HuH-7 (cell line): ENCODE measurements at places on chromosomes 3 and 15.

GRCh38 chr3:4633078-4634004 lies 140.2 kb downstream of the ITPR1 start:
- DNase-seq: peak; percentile 60

GRCh38 chr3:161035711-161036110 lies 69.4 kb downstream of the B3GALNT1 start:
- no peak for DNase-seq

DNA sequence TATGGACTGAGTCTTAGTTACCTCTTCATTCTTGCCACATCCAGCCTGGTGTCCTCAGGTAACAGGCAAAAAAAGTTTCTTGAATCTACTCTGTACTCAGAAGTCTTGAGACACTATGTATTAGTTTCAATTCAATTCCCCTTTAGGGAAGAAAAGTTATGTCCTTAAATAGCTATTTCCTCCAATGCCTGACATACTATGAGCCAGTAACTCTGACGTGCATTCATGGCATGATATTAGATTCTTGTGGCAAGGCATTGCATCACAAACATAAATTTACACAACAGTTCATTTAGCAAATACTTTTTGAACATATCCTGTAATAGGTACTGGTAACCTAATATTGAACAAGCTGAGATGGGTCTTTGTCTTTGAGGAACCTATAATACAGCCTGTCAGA lies 109.3 kb upstream of the FOXB1 start:
- DNase-seq: no peak

DNA sequence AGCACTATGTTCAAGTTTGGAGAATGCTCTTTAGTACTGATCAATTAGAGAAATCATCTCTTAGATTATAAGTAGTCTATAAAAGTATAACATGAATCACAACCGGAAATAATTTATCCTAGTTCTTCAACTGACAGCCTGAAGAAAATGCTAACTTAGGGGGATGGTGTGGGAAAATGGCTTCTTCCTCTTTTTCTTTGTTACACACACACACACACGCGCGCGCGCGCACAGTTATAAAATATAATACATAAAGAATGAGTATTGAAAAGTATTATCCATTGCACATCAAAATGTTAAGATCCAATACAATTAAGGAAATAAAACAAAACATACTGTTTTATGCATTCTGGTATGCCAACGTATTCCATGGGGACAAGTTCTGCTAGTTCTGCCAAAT lies 11.2 kb upstream of the GTF2A2 start:
- no peak for DNase-seq

GRCh38 chr15:52673312-52673711 lies 5.9 kb downstream of the ATOSA start:
- no peak for DNase-seq

DNA sequence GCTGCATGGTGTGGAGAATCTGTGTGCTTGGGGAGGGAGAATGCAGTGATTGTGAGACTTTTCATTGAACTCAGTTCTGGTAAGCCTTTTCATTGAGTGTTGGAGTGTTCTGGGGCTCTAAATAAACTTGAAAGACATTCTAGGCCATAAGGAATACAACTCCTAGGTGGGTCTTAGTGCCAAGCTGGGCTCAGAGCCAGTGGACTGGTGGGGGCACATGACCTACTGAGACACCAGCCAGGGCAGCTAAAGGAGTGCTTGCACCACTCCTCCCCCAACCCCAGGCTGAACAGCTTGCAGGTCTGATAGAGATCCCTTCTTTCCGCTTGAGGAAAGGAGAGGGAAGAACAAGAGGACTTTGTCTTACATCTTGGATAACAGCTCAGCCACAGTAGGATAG lies 21.7 kb upstream of the KPNA4 start:
- no peak for DNase-seq

DNA sequence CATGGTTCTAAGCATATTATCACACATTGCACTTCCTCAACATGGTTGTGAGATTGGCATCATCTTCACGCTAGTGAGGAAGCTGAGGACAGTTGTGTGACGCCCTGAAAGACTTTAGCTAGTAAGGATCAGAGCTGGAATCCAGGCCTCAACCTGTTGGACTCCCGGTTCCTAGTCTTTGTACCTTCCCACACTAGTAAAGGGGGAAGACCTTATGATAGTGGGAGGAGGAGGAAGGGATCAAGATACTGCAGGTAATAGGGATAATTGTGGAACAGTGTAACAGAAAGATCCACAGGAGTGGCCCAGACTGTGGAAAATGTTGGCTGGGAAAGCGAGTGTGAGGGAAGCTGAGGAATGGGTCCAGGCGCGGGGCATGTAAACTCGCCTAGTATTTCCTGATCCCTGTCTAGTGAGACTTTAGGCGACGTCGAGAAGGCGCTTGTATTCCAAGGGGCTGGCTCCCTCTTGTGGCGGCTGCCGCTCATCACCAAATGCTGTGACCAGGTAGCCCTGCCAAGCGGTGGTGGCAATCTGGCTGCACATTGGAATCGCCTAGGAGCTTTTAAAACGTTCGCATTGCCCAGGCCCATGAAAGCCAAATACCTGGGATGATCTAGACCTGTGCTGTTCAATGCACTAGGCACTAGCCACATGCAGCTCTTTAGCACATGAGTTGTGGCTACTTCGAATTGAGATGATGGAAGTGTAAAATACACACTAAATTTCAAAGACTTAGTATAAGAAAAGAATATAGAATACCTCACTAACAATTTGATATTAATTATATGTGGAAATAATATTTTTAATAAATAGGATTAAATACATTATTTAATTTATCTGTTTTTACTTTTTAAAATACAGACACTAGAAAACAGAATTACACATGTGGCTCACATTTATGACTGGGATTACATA lies 38.8 kb upstream of the CLDN18 start:
- DNase-seq: peak; percentile 63
